ENCODE measurements at places on chromosomes 6 and 20. TPM values are rescaled to one million over a fixed set of nuclear protein-coding genes. Genes with fewer than 3 reads are reported as not detected.
A peak's percentile ranks its signal among the peaks of the same experiment; 100 is the strongest.

Gene NKAIN4
- not detected for total RNA-seq

Gene ANGPT4
- total RNA-seq = not detected

DNA sequence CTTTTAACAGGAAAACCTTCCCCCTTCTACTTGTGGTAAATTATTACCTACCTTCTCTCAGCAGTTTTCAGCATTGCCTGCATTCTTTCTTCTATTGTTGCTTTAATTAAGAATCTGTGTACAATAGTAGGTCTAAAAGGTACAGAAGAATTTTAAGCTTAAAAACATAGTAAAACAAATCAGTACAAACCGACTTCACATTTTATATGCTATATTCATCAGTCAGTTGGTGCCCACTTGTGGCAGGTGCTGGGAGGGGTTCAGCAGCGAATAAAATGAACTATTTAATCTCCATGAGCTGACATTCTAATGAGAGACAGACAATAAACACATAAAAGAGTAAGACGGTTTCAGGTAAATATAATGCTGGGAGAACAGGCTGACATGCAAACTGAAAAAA lies 73.4 kb upstream of the FBXO30 start:
- DNase-seq = peak; percentile 5

DNA sequence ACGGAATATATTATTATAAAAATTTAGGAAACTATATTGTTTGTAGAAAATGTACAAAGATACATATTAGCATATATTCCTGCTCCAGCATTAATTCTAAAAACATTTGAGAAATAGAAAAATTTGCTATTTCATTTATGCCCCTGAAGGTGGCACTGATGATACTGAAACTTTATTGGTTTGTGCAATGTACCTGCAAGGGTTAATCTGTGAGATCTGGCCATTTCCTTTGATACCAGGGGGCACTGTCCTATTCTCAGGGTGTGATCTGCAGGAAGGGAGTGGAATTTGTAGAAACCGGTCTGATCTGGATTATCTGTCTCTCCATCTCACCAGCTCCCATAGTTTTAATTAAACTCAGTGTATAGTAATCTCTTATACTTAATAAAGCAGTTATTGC lies 625.1 kb upstream of the IMPG1 start:
- no peak for DNase-seq

DNA sequence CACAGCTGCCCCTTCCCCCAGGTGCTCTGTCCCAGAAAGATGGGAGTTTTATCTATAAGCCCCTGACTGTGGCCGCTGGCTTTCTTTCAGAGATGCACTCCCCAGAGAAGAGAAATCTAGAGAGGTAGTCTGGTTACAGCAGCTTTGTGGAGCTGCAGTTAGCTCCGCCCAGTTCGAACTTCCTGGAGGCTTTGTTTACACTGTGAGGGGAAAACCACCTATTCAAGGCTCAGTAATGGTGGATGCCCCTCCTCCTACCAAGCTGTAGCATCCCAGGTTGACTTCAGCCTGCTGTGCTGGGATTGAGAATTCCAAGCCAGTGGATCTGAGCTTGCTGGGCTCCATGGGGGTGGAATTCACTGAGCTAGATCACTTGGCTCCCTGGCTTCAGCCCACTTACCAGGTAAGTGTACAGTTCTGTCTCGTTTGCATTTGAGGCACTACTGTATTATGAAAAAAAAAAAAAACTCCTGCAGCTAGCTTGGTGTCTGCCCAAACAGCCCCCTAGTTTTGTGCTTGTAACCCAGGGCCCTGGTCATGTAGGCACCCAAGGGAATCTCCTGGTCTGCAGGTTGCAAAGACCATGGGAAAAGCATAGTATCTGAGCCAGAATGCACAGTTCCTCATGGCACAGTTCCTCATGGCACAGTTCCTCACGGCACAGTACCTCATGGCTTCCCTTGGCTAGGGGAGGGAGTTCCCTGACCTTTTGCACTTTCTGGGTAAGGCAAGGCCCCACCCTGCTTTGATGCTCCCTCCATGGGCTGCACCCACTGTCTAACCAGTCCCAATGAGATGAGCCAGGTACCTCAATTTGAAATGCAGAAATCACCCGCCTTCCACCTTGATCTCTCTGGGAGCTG lies 275.0 kb downstream of the CENPW start:
- DNase-seq = no peak

GRCh38 chr6:82818727-82819126 lies 246.9 kb downstream of the UBE3D start:
- no peak for DNase-seq

All from T-cell (primary cell).